ENCODE measurements at places on chromosomes 2 and 18.
A peak's percentile ranks its signal among the peaks of the same experiment; 100 is the strongest.

DNA sequence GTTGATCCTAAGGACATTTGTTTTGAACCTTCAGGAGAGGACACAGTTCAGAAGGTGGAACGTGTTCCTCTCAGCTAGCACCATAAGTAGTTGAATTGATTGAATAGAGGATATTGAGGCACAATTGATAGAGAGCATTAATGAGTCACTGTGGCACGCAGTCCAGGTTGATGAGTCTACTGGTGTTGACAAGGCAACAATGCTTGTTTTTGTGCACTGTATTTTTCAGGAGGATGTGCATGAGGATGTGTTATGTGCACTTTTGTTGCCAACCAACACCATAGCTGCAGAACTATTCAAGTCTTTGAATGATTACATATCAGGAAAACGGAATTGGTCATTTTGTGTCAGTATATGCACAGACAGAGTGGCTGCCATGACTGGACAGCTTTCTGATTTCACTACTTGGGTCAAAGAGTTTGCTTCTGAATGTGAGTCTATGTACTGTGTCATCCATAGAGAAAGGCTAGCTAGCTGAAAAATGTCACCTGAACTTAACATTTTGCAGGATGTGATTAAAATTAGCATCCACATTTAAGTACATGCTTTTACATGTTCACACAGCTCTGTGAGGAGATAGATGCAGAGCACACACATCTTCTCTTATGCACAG lies 140.1 kb upstream of the B3GNT2 start:
- no peak for DNase-seq

GRCh38 chr2:28445448-28446258 lies 50.2 kb upstream of the PLB1 start:
- DNase-seq, result peak; percentile 92

DNA sequence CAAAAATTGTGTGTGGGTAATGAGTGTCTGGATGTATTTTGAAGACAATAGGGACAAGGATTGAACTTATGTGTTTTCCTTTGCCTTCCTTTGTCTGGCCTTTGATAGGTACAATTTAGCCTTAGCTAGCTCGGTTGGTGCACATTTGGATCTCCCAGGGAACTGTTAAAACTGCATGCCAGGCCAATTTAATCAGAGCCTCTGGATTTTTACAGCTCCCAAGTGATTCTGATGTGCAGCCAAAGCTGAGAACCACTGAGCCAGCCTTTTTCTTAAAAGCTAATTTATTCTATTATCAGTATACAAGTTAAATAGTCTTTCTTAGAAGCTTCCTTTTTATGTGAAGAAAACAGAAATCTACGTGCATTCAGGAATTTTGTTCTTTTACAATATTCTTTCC lies 25.0 kb downstream of the PLEK start:
- no peak for DNase-seq

- DNase-seq, result no peak
Measured at GRCh38 chr2:2286592-2286991, 44.5 kb downstream of the MYT1L start.

GRCh38 chr2:172926785-172927640 lies 148.6 kb upstream of the MAP3K20 start:
- DNase-seq, result no peak

DNA sequence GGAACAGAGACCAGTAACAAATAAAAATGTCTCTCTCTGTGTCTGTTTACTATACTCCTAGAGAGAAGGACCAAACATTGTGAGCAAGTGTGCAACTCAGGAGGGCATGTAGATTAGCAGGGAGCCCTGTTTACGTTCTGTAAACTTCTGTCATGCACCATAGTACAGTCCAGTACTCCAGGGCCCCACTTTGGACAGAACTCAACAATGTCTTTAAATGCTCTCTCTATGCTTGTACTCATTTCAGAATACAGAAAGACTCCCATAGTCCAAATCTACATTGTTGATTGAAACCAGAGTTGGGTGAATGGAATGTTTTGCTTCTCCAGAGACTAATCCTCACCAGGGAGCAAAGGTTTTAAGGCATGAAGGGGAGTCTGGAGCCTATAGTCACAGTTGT lies 934.8 kb downstream of the NRXN1 start:
- DNase-seq, result no peak

DNA sequence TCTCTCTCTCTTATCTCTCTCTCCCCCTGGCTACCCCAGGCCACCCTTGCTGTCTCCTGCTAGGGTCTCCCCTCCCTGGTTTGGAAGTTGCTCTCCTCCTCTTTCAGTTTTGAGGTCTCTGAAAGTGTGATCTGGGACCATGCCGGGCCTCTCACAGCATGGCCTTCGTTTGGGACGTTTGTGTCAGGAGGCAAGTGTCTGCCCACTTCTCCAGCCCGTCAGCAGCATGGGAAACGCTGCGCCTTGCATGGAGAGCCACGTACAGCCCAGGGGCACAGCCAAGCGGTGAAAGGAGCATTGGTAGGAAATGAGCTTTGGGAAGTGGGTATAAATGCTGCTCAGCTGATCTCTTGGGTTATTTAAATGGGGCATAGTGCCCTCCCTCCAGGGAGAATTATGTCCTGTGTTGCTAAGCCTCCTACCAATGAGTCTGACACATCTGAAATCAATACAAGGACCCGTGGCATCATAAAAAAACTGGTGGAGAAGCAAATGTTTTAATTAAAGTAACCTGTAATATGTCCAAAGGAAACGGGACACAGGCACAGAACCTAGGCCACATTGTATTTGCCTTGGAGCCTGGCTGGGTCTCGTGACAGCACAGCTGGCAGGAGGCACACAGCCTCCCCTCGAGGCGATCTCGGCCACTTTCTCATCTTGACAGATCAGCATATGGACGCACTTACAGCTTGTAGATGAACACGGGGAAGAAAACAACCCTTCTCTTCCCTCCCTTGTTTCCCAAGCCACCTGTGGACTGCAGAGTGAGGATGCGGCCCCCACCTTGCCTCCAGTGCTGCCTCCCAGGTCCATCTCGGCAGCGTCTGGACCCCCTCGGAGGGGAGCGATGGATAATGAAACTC lies 72.7 kb downstream of the SH3RF3 start:
- DNase-seq, result no peak

GRCh38 chr18:52971097-52971496 lies 631.1 kb downstream of the DCC start:
- DNase-seq, result no peak

DNA sequence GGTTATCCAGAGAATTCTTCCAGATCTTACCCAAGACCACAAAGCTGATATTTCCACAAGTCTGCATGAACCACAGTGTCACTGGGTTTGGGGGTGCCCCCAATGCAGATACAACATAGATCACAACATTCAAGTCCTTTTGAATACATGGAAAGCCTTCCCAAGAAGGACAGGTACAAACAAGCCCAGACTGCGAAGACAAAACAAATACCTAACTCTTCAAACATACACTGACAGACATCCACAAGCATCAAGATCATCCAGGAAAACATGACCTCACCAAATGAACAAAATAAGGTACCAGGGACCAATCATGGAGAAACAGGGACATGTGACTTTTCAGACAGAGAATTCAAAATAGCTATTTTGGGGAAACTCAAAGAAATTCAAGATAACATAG lies 93.1 kb downstream of the MDH1 start:
- no peak for DNase-seq

- peak; percentile 55 for DNase-seq
Measured at GRCh38 chr18:44823782-44824181, 143.1 kb downstream of the SETBP1 start.

- DNase-seq, result no peak
Measured at GRCh38 chr2:195686564-195686963, 29.5 kb downstream of the SLC39A10 start.

GRCh38 chr18:44171301-44171700 lies 509.4 kb upstream of the SETBP1 start:
- DNase-seq, result no peak

DNA sequence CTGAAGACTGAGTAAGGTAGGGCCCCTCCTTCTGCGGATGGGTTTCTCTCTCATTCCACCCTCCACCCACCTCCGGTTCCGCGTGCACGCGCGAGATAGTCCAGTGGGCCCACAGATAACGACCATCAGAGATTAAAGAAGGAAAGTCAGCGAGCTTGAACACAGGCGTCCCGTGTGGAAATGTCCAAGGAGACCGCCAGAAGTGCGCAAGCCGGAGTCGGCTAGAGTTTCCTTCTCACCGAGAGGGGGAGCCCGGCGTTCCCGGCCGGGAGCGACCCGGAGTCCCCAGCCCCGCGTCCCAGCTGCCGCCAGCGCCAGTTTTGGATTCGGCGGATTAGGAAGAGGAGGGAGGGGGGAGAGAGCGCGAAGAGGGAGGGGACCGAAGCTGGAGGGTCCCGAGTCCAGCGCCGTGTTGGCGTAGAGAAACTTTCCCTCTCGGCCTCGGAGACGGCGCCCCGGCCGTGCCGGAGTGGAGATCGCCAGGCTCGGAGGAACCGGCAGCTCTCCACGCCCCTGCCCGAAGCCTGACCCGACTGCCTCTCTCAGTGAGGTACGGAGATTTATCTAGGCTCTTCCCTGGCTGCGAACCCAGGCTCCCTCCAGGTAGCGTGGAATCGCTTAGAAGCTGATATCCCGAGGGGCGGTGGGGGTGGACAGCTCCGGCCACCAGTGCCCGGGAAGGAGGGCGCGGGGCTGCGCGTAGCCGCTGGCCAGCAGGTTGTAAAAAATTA lies at the start of gene GULP1:
TSS of gene GULP1 (plus strand) at position 258 of the 731 bp plus-strand sequence. CDS start 185,829 bp downstream, outside the sequence.
- peak; percentile 41 for DNase-seq

- no peak for DNase-seq
Measured at GRCh38 chr18:50395093-50395492, 20.2 kb downstream of the SKA1 start.

DNA sequence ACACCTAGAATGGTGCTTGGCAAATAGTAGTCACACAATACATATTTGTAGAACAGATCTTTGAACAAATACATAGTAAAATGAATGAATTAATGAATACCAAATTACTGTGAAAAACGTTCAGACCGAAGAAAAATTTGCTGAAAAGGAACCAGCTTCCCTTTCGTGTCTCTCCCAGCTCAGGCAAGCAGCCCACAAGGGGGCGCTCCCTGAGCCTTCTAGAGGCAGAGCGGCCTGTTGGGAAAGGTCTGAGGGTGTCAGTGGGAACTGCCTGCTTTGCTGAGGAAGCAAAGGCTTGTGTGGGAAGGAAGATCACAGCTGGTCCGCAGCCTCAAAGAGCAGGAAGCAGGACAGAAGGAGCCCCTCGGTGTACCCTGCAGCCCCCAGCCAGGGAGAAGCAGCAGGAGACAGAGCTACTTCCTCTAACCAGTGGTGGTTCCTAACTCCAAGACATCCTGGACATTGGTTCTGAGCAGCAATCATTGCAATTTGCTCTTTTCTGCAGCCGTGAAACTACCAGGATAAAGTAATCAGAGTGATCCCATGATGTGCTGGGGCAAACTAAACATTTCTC lies 231.1 kb downstream of the ANKRD30B start:
- peak; percentile 50 for DNase-seq

- no peak for DNase-seq
Measured at GRCh38 chr18:73040247-73040646, 172.5 kb upstream of the NETO1 start.

- DNase-seq, result peak; percentile 39
Measured at GRCh38 chr18:74840492-74841167, 243.0 kb downstream of the ZNF407 start.

DNA sequence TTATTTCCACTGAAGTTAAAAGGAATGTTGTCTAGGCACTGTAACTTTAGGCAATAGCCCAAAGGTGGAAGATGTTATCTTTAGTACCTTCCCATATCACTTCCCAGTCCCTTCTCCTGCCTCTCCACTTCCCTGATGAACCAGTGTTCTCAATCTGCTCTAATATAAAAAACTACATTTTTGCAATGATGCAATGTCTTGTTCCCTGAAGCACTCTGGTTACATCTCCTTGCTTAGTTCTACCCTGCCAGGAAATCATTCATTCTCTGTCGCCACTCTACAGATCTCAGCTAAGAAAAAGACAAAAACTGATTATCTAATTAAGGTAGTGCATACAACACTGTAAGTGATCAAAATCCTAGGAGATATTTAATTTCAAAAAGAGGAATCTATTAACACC lies 71.3 kb downstream of the BAZ2B start:
- DNase-seq, result no peak

DNA sequence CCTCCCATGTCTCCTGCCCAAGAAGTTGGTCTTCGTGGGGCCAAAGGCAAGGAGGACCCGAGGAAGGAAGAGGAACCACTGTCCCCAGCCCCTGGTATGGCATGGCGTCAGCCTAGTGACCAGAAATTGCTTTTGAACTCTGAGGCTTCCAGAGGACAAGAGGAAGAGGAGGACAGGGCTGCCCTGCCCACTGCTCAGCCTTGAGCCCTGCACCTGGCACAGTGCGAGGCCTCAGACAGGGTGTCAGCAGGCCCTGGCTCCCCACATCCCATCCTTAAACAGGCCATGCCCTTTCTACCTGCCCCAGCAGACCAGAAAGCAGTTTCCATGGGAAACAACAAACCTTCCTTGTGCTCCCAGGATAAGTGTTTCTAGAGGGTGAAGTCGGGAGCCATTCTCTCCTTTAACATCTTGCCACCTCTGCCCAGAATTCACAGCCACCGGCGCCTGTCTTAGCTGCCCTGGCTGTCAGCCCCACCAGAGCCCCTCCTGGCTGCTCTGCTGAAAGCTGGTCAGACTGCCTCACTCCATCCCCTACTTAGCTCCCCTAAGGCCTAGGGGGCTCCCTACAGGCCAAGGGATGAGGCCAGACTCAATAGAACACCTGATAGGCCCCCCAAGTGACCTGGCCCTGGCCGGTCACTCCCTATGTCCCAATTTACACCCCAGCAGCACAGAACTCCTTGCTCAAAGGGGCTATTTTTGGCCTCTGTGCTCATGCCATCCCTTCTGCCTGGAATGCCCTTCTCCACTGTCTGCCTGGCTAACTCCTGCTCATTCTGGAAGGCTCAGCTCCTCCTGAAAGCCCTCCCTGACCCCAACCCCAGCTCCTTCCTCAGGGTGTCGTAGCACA lies 20.6 kb downstream of the ATOH8 start:
- no peak for DNase-seq

DNA sequence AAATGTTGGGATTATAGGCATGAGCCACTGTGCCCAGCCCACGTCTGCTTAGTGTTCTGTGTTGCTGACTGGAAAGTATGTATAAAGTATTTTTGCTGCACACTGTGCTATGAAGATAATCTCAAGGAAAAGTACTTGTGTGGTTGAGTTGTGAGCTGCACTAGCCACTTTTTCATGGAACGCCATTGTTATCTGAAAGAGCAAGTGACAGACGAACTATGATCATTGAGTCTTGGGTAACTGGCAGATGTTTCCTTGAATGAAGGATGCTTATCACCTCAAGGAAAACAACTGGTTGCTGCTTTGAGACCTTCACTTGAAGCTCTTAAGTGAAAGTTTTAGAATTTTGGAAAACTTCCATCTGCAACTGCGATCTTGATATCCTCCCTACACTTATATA lies 82.2 kb upstream of the KCTD1 start:
- DNase-seq, result no peak

GRCh38 chr2:33212151-33212550 lies 264.3 kb upstream of the RASGRP3 start:
- DNase-seq, result no peak

DNA sequence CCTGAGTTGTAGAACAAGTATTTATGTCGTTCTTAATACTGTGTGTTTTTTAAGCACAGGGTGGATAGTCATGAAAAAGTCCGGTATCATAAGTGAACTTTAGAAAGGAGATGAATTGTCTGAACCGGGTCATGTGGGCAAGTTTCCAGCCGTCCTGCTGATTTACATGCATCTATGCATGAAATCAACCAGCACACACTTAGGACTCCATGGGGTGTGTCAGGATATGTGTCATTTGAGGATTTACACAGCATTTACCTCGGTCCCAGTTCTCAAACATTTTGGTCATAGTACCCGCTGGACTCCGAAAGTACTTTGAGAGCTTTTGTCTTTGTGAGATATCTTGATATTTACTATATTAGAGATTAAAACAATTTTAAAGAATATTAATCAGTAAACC lies 47.5 kb upstream of the TWSG1 start:
- DNase-seq, result no peak

GRCh38 chr2:72993933-72994280 lies 76.6 kb downstream of the EMX1 start:
- no peak for DNase-seq

Data from urothelium cell line (cell line).